ENCODE measurements at places on chromosomes 6 and 20. TPM values are rescaled to one million over a fixed set of nuclear protein-coding genes. Genes with fewer than 3 reads are reported as not detected.

UNC5CL gene
- 80.3 TPM for total RNA-seq

GNRH2 gene
- total RNA-seq: not detected

CRISP3 gene
- total RNA-seq: not detected

CALHM5 gene
- 0.29 TPM for total RNA-seq

- peaks cover 83% of the 10 kb centered on the region for H3K27me3 ChIP-seq
- no peaks in the 10 kb centered on the region for H3K4me1 ChIP-seq
- H3K36me3 ChIP-seq: no peaks in the 10 kb centered on the region
Measured at GRCh38 chr6:28609672-28610071, 84.0 kb downstream of the GPX5 start.

DNA sequence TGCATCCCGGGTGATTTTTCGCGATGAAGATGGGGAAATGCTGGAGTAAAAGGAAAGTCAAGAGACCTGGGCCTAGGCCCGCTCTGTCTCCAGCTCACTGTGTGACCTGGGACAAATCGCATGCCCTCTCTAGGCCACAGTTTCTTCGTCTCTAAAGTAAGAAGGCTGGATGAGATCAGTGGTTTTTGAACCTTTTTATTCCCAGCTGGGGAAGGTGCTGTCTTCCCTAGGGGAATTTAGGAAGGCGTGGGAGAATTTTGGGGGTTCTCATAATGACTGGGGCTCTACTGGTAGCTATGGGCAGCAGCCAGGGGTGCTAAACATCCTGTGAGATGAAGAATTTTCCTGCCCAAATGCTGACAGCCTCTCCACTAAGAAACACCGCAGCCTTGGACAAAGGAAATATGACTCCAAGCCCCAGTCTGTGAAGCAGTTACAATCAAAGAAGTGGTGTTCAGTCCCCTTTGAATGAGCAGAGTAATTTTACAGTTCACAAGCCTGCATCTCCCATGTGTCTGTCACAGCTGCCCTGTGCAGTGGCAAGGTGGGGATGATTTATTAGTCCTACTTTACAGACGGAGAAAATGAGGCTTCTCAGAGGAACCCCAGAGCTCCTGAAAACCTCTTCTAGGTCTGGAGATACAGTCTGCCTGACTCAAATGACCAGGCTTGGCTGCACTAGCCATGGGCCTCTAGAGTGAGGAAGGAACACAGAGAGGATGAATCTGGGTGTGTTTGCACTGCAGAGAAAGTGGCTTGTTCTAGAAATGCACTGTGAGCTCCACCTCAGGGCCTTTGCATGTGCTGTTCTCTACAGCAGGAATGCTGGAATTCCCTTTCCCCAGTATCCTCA lies 57.2 kb downstream of the RAB44 start:
- no peaks in the 10 kb centered on the region for H3K36me3 ChIP-seq
- DNase-seq: no peak
- no peak overlapping the region for H3K4me3 ChIP-seq
- no peak overlapping the region for H3K27ac ChIP-seq
- peaks cover 65% of the 10 kb centered on the region for H3K4me1 ChIP-seq

- no peak overlapping the region for H3K27ac ChIP-seq
- no peak overlapping the region for H3K4me3 ChIP-seq
- H3K36me3 ChIP-seq: no peaks in the 10 kb centered on the region
- DNase-seq: peak; percentile 30
- H3K27me3 ChIP-seq: no peaks in the 10 kb centered on the region
Measured at GRCh38 chr6:36052097-36052496, 24.5 kb downstream of the MAPK14 start.

DNA sequence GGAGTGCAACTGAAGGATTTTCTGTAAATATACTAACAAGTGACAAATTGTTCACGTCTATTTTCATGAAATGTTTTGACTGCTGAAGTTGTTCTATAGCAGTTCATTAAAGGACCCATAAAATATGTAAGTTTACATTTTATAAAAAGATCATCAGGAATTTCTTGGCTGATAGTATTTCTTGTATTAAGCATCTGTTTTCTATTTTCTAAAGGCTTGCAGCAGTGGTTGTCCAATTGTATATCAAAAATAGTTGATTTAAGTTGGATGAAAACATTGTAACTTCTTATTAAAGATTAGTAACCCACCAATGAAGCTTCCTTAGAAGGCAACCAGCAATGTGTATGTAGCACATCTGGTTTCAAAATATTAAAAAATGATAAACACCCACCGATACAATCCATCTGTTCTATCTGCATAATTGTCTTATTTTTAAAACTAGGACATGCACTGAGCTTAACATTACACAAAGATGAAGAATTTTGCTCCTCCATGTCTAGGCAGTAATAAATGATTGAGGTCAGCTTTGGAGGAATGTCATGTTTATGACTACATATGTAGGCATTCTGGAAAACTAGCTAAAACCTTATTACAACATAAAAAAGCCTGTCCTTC lies 301.3 kb upstream of the TCF21 start:
- H3K36me3 ChIP-seq: no peaks in the 10 kb centered on the region
- H3K4me3 ChIP-seq: no peak overlapping the region
- no peaks in the 10 kb centered on the region for H3K27me3 ChIP-seq
- no peaks in the 10 kb centered on the region for H3K4me1 ChIP-seq
- H3K27ac ChIP-seq: no peak overlapping the region

GRCh38 chr6:24662236-24662635 lies 4.5 kb downstream of the TDP2 start:
- DNase-seq: no peak
- no peak overlapping the region for H3K27ac ChIP-seq
- no peaks in the 10 kb centered on the region for H3K27me3 ChIP-seq
- no peak overlapping the region for H3K4me3 ChIP-seq
- peaks cover 46% of the 10 kb centered on the region for H3K36me3 ChIP-seq
- peaks cover 42% of the 10 kb centered on the region for H3K4me1 ChIP-seq

GRCh38 chr20:31606804-31607639 lies 1.9 kb downstream of the ID1 start:
- peaks cover 32% of the 10 kb centered on the region for H3K4me1 ChIP-seq
- peaks cover 5% of the 10 kb centered on the region for H3K27me3 ChIP-seq
- H3K27ac ChIP-seq: peak overlapping the region; percentile 75
- H3K4me3 ChIP-seq: peak overlapping the region; percentile 57

DNA sequence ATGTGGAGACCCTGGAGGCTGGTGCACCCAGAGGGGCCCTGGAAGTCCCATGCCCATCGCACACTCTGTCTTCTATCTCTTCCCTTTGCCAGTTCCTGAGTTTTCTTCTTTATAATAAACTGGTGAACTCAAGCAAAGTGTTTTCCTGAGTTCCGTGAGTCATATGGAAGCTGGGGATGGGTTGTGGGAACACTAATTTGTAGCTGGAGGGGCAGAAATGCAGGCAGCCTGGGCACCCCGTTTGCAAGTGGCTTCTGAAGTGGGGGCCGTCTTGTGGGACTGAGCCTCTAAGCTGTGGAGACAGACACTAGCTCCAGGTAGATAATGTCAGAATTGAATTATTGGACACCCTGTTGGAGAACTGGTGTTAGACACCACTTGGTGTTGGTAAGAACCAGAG lies 3.2 kb upstream of the PPP1R3G start:
- no peak for DNase-seq
- H3K36me3 ChIP-seq: no peaks in the 10 kb centered on the region
- peaks cover 38% of the 10 kb centered on the region for H3K27me3 ChIP-seq
- peaks cover 16% of the 10 kb centered on the region for H3K4me1 ChIP-seq
- H3K4me3 ChIP-seq: no peak overlapping the region

DNA sequence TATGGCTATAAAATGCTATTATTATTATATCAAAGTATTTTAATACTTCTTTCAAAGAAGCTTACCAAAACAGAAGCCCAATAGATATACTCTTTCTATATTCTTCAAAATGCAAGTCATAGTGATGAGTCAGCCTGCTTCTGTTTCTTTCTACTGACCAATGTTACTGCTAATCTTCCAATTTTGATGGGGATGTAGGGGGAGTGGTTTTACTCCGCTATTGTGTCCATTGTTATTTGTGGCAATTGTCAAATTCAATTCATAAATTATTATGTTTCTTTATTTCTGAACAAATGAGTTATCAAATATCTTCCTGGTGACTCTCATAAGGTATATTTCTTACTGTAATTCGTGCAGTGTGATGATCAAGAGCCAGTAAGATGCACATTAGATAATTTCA lies 221.5 kb upstream of the DEFB112 start:
- no peak for DNase-seq
- H3K36me3 ChIP-seq: no peaks in the 10 kb centered on the region
- H3K27me3 ChIP-seq: no peaks in the 10 kb centered on the region

DNA sequence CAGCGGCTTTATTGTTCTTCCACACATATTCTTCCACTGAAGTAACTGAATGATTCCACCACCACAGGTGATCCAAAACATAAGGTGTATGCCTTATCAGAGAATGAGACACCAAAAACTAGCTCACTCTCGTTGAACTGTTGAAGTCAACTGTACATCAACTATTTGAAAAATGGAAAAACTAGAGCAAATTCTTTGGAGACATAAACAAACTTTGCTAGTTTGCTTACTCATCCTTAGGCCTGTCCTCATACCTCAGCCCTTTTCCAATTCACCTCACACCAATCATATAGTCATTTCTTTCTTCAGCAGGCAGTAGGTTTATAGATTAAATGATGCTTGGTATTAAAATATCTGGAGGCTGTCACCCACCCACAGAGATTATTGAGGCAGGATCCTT lies 77.1 kb upstream of the RNF217 start:
- no peak overlapping the region for H3K4me3 ChIP-seq
- no peaks in the 10 kb centered on the region for H3K27me3 ChIP-seq
- no peak for DNase-seq
- H3K27ac ChIP-seq: no peak overlapping the region
- H3K4me1 ChIP-seq: peaks cover 26% of the 10 kb centered on the region

DNA sequence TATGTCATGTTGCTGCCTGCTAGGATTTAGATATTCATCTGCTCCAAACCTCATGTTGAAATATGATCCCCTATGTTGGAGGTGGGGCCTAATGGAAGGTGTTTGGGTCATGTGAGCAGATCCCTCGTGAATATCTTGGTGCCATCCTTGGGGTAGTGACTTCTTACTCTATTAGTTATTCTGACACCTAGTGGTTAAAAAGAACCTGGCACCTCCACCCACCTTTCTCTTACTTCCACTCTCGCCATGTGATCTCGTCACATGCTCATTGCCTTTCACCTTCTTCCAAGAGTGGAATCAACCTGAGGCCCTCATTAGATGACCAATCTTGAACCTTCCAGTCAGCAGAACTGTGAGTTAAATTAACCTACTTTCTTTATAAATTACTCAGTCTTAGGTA lies 549.4 kb upstream of the SYNCRIP start:
- no peak overlapping the region for H3K4me3 ChIP-seq
- no peaks in the 10 kb centered on the region for H3K27me3 ChIP-seq
- H3K27ac ChIP-seq: no peak overlapping the region

DNA sequence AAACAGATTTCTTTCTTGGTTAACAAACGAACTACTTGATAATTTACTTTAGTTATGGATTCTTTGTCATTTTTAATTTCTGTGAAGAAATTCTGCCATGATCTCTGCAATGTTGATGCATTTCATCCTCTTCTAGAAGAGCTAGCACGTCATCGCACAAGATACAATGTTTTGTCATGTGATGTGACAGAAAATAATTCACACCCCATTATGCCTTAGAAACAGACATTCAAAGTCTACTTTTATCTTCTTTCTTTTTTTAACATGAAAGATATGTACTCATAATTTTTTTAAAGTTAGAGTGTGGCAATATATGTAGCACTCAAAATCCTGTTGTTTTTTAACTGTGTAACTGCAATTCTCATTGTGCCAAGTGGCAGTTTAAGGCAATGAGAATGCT lies 39.6 kb upstream of the NELFCD start:
- H3K27me3 ChIP-seq: no peaks in the 10 kb centered on the region
- H3K36me3 ChIP-seq: no peaks in the 10 kb centered on the region
- H3K27ac ChIP-seq: no peak overlapping the region

DNA sequence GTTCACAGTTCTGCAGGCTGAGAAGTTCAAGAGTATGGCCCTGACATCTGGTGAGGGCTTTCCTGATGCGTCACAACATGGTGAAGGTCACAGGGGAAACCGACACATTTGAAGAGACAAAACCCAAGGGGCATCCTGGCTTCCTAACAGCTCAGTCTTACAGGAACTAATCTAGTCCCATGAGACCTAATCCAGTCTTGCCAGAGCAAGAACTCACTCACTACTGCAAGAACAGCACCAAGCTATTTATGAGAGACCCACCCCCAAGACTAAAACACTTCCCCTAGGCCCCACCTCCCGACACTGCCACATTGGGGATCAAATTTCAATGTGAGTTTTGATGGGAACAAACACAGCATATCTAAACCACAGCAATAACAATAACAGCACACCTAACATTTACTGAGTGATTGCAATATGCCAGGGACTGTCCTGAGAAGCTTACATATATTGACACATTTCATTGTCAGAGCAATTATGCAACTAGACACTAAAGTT lies 46.6 kb downstream of the TPBG start:
- H3K27me3 ChIP-seq: no peaks in the 10 kb centered on the region
- no peaks in the 10 kb centered on the region for H3K36me3 ChIP-seq
- H3K4me1 ChIP-seq: no peaks in the 10 kb centered on the region
- no peak for DNase-seq
- no peak overlapping the region for H3K4me3 ChIP-seq

DNA sequence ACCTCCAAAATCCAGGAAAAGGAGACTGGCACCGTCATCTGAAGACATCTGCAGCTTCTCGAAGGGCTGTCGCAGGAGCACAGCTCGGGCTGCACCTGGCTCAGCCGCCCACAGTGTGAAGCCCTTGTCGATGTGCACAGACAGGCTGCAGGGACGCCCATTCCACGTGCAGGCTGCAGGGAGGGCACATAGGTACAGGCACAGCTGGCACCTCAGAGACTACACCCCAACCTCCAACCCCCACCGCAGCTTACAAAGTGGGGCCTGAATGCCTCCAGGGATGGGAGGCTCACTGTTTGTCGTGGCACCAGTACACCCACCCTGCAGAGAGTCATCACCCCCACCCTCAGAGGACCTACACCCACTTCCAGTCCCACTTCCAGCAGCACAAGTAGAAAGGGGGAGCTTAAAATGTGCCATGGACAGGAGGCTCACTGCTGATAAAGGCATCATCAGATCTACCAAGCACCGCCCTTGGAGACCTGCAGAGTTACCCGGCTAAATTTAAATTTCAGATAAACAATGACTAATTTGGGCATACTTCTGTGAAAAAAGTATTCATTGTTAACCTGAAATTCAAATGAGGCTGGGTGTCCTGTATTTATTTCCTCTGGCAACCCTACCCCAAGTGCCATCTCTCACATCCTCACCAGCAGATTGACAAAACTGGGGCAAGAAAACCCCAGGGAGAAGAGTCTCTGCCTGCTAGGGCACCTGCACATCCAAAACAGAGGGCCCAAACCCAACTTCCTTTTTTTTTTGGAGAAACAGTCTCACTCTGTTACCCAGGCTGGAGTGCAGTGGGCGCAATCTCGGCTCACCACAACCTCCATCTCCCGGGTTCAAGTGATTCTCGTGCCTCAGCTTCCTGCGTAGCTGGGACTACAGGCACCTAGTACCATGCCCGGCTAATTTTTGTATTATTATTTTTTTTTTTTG lies 7.7 kb upstream of the CDK5RAP1 start:
- H3K27me3 ChIP-seq: no peaks in the 10 kb centered on the region

DNA sequence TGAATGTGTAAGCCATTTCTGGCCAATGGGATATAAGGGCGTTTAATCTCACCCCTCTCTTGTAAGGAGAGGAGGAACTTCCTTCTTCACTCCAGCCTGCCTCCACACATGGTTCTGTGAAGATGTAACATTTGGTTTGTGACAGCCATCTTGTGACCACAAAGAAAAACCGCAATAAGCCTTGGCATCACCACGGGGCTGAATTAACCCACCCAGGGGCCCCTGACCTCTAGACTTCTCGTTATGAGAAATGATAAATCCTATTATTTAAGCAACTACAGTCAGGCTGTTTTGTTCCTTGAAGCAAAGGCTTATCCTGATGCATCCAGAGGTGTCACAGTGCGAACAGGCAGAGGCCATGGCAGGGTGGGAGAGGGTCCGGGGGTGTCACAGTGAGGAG lies 139.7 kb downstream of the CDC5L start:
- no peak overlapping the region for H3K27ac ChIP-seq
- H3K4me1 ChIP-seq: no peaks in the 10 kb centered on the region
- H3K4me3 ChIP-seq: no peak overlapping the region
- H3K27me3 ChIP-seq: no peaks in the 10 kb centered on the region
- no peak for DNase-seq

All from stomach (tissue), 19 donors.